ENCODE measurements at places on chromosomes 12 and 14.

GRCh38 chr12:132319359-132319950, 9.9 kb downstream of the GALNT9 start:
- no peak for DNase-seq

GRCh38 chr14:103868242-103868897, 21.0 kb upstream of the PPP1R13B start:
- no peak for DNase-seq

- DNase-seq, result no peak
These were observed 115.4 kb upstream of the PPFIA2 start for GRCh38 chr12:81874586-81874985.

DNA sequence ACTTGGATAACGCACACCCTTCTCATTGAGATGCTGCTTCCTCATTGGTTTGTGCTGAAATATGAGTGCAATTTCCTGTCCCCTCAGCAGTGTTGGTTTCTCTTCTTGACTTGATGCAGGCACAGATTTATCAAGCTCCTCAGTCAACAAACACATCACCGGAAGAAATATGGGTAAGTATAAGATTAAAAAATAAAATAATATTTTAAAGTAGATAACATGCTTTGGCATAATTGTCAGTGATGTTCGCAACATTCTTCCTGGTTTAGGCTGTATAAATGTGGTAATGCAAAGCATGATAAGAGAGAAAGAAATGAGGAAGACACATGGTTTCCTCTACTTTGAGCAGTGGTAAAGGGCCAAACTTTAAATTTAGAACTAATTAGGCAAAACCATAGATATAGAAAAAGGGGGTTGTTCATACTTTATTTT, at the start of gene GPR65:
GPR65 (plus strand) TSS at position 86 of the 432 bp plus-strand sequence. CDS start 5,713 bp downstream, outside the sequence.
- DNase-seq, result no peak

DNA sequence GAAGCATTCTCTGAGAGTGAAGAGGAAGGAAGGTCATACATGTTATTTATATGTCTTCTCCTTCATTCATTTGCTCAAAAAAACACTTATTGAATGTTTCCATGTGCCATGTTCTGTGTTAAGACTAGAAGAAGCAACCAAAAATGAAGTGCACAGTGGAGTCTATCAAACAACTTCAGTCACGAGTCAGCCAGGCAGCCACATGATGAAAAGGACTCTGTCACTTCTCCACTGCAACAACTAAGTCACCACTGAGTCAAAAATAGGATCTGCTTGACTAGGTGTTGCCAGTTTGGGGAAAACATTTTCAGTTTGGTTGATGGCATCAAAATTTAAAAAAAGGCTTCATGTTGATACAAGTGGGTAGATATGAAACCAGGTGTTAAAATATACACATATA, 142.5 kb downstream of the PDE3A start:
- no peak for DNase-seq

GRCh38 chr12:68855111-68855510, 47.1 kb downstream of the MDM2 start:
- no peak for DNase-seq

DNA sequence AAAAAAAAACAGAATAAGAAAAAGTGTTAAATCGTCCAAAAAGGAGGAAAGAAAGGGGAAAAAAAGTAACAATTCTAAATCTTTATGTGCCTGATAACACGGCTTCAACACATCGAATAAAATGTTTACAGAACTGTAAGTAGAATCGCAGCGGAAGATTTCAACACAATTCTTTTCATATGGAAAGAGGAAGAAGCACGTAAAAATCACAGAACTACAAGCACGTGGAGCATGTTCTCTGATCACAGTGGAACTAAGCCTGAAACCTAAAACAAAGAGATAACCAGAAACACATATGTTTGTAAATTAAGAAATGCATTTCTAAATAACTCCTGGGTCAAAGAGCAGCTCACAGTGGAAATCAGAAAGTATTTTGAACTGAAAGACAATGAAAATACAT, 8.7 kb downstream of the CLEC7A start:
- DNase-seq, result no peak

DNA sequence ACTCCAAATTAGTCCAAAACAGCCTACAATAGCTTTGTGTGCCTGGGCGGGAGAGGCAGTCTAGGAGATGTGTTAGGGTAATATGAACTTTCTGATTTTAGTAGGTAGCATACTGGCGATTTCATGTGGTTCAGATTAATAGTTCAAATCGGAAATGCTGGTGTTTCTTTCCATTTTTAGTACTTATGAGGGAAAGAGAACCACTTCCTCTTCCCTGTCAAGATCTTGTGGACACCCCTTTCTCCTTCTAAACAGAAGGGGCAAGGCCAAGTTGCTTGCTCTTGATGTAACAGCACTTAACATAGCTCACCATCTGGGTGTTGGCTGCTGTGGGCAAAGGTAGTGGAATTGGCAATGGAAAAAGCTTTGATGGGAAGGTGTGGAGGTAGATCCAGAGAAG, 32.2 kb upstream of the IGF1 start:
- DNase-seq, result no peak

DNA sequence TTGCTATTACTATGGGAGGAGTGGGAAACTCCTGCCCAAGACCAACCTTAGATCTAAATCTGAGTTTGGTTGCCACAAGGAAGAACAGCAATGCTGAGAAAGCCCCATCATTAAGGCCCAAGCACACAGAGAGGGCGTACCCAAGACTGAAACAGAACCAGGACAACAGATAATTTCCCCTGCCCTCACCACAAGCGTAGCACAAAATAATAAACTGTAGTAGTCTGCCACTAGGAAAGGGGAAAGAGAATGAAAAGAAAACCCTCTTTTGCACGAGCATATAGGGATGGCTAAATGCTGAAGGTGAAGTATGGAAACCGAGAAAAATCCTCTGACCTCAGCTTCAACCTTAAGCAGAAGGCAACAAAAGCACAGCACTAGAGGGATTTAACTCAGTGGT, 76.5 kb upstream of the DHRS4 start:
- DNase-seq, result no peak

DNA sequence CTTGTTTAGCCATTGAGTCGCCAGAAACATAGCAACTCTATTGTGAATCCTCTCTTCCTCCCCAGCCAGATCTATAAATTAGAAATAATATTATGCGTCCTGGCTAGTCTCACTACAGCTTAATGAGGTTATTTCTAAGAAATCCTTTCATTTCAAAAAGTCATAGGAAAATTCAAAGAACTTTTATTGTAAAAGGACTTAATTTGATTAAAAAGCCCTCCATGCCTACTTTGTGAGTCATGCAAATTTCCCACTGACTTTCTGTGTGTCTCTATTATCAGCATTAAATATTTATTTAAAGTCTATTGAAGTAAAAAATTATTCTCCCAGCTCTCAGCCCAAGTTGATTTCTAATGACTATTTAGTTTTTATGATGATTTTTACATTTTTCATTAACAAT, 160.7 kb downstream of the PHLDA1 start:
- DNase-seq, result no peak

DNA sequence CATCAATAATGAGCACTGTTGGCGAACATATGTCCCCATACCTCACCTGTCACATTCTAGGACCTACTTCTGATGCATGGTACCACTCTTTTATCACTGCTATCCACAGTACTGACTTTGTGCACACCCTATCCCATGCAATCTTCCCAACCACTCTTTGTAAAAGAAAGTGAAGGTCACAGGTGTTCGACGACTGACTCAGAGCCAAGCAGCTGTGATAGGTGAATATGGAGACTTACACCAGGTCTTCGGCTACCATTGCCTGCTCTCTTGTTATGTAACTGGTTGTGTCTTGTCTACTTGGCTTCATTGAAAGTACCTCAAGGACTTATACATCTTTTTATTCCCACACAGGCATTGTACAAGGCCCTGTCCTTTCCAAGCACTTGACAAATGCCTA, 169.0 kb downstream of the ANO2 start:
- no peak for DNase-seq

- DNase-seq, result no peak
These were observed 14.9 kb upstream of the HSP90B1 start for GRCh38 chr12:103915306-103915705.

DNA sequence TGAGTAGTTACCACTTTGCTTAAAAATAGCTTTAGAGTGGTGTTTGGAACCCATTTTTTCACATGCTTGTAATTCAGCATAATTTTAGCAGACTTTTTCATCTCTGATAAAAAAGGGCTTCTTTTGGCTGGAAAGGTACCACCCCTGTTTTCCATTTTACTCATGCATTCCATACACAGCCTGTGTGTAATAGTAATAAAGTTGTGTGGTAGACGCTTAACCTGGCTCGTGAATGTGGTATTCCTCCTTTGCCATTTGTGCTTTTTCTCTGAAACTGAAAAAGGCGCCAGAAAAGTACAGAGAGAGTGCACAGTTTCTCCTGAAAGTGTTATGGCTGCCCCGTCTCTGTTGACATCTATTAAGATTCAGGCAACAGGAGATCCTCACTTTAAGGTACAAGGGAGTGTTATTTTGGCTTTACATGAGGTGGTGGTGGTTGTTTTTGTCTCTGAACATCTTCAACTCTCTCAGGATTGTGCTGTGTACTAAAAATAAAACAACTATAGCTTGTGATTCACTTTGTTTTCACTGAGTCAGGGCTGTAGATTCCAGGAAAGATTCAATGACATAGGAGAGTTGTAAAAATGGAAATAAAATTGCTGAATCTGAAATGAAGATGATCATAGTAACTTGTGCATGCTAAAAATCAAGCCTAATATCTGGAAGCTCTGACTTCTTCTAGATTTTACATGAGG, 45.6 kb upstream of the MIS18BP1 start:
- no peak for DNase-seq

DNA sequence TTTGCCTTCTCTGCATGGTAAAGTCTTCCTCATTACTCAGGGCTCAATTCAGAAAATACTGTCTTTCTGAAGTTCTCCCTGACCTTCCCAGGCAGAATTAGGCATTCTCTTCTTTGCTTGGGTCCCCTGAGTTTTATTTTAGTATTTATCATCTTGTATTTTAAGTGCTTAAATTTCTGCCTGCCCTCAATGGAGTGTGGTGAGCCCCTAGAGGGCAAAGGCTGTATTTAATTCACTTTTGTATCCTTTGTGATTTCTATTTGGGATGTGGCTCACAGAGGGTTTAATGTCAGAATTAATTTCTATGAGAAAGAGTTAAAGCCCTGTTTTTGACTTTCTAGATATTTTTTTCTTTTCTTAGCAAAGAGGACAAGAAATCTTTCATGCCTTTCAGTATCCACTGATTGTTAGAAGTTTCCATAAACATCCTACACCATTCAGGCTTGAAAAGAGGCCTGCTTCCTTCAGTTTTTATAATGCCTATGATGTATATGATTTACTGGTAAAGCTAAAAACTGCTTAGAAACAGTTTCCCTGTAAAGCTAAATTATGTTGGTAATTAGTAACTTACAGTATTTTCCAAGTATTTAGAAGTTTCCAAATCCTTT, 55.6 kb upstream of the PTPRB start:
- DNase-seq, result no peak

DNA sequence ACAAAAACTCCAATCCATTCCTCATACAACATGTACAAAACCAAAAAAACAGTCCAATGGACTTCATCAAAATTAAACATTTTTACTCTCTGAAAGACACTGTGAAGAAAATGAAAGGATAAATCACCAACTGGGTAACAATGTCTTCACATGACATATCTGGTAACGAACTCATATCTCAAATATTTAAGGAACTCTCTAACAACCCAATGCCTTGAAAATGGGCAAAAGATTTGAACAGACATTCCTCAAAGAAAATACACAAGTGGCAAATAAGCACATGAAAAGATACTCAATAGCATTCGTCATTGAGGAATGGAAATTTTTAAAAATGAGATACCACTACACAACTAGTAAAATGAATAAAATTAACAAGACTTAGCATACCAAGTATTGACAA, 198.7 kb upstream of the RASSF8 start:
- DNase-seq, result no peak

DNA sequence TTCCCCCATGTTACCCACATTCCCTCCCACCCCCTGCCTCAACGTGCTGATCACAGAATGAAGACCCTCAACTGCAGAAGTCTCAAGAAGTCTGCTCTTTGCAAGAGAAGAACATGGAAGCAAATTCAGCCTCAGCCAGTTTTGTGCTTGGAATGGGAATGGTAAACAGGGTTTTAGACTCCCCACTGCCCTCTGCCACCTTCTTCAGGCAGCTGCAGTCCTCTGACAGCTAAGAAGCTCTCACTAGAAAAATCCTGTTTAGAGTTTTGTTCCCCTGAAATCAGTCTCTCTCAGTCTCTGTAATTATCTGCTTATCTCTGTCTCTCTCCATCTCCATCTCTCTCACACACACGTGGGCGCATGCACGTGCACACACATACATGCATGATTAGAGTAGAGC, 85.4 kb downstream of the CRACR2A start:
- no peak for DNase-seq

DNA sequence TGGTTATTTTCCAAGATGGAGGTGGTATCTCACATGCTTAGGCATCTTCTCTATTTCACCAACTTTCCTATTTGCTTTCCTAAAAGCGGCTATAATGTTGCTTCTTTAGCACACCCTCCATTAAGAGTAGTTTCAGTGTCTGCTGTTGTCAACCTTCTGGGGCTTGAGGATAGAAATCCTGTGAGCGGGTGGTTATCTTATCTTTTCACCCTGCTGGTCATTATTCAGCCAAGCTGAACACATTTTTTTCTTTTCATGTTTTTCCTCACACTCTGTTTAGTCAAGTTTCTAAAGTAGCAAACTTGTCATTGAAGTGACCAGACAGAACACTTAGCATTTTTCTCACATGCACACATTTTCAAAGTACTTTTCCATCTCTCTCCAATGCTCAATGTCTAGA, 104.5 kb downstream of the SLC8A3 start:
- no peak for DNase-seq

DNA sequence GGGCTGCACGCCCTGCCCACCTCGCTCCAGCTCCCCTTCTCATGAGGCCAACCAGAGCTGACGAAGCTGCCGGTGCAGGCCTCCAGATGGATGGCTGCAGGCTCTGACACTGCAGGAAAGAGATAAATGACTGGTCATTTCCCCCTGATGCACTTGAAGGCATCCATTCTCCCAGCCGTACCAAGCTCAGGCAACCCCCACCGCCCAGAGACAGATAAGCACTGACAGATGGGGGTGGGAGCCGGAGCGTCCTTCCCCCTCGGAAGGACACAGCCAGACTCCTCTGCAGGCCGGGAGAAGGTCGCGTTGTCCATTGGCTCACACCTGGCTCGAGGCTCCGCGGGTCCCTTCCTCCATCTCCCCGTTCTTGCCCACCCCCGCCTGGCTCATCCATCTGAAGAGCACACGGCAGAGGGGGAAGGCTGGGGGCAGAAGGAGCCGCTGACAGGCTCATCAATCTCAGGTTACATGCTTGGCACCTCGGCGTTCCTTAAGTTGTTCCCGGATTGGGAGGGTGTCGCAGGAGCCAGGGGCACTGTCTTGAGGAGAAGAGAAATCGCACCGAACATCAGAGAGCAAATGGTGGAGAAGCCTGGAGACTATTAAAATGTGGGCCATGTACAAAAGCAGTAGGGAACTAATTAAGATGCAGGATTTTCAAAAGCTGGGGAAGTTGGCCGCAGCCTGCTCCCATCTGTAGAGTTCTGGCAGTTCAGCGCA, 151.6 kb downstream of the DPF3 start:
- no peak for DNase-seq
